Sigmoid colon (tissue), 7 donors: ENCODE measurements at places on chromosomes 13 and 19.
A peak's percentile ranks its signal among the peaks of the same experiment; 100 is the strongest.

DNA sequence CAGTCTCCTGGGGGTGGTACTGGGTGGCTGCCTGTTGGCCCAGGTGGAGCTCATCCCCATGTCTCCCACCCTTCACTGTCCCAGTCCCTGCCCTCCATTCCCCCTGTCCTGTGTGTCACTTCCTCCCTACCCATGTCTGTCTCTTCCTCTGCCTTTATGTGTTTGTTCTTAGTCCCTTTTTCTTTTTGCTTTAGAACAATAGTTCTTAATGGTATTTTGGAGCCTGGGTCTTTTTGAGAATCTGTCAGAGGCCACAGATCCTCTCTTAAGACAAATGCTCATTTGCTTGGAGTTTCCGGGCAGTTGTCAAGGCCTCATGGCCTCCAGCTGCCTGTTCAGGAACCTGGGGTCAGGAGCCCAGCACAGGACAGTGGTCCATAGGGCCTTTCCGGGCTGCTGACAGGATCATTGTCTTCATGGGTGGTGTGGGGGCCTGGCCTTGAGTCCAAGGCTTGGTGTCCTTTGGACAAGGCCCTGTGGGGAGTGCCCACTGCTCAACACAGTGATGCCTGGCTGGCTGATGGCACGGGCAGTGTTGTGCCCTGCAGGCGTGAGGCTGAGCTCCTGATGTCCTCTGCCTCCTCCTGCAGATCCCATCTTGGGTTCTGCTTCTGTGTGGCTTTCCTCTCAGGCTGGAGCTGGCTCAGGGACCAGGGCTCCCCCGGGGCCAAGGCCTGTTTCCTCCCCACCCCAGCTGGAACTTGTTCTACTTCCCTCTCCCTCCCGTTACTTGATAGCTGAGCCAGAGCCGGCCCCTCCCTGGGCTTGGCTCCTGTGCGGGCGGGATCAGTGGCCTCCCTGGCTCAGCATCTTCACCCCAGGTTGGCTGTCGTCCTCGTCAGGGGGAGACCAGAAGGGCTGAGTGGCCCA lies 3.5 kb downstream of the EGLN2 start:
- peak; percentile 92 for DNase-seq

DNA sequence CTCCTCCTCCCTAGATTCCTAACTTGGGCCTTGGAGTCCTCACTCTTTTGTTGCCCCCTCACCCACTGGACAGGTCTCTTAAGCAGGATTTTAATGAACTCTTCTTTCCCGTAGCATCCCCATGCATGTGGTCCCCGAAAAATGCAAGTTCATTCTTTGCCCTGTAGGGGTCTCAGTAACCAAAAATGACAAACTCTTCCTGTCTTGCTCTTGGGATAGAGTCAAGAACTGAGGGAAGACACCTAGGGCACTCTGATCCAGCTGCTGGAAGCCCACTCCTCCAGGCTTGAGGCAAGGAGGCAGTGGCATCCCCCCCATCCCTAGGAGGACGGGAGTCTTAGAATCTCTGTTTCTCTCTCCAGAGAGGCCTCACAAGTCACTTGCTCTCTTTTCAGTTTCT lies 987.0 kb downstream of the DIAPH3 start:
- no peak for DNase-seq

DNA sequence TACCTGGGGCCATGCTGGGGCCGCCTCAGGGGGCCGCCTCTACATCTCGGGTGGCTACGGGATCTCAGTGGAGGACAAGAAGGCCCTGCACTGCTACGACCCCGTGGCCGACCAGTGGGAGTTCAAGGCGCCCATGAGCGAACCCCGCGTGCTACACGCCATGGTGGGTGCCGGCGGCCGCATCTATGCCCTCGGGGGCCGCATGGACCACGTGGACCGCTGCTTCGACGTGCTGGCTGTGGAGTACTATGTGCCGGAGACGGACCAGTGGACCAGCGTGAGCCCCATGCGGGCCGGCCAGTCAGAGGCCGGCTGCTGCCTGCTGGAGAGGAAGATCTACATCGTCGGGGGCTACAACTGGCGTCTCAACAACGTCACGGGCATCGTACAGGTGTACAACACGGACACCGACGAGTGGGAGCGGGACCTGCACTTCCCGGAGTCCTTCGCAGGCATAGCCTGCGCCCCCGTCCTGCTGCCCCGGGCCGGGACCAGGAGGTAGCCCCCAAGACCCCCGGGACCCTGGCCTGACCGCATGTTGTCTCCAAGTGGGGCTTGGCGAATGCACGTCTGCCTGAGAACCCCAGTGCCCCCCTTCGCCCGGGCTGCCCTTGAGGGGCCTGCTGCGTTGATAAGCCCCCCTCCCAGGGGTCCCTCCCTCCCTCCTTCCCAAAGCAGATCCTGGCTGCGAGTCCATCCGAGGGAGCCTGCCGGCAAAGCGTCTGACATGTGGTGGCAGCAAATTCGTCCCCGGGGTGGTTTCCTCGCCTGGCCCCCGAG lies 14.5 kb upstream of the CRTC1 start:
- no peak for DNase-seq

DNA sequence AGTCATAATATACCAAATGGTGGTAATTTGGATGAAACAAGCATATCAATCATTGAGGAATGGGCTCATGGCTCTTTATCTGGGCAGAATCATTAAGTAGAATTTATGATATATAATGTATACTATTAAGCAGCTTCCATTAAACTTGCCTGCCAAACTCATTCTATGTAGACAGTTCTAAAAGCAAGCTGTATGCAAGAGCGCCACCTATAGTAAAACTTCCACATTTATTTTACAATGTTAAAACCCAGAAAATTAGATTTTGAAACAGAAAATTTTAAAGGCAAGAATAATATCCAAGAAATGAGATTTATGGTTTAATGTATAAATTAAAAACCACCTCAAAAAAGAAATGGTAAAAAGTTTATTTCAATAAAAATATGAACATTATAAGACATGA lies 161.5 kb downstream of the MZT1 start:
- DNase-seq, result no peak
